Activated T-helper 2 cell treated with anti-CD3 and anti-CD28 coated beads, Interferon-gamma antibody, Interleukin-2, Interleukin-4, amounts not matched to agents 10 μg/mL and 5 μg/mL and 100 μg/mL, durations not matched to agents 14 hours and 24 hours and 36 hours (primary cell): ENCODE measurements at places on chromosomes 1 and 21. TPM values are rescaled to one million over a fixed set of nuclear protein-coding genes. Genes with fewer than 3 reads are reported as not detected.

Gene PCP4L1
- total RNA-seq, result not detected in 2 replicates

Gene APOBEC4
- total RNA-seq, result not detected in 2 replicates

Gene TNFSF4
- 1.1 and 1.3 TPM in 2 replicates for total RNA-seq

Gene PODN
- total RNA-seq, result not detected in 2 replicates

Gene PADI1
- not detected in 2 replicates for total RNA-seq

GRCh38 chr1:66478116-66478515, 55.8 kb upstream of the SGIP1 start:
- H3K36me3 ChIP-seq, result no peaks in the 10 kb centered on the region
- no peak overlapping the region for H3K27ac ChIP-seq
- H3K4me1 ChIP-seq, result no peaks in the 10 kb centered on the region
- DNase-seq, result no peak
- no peak overlapping the region for H3K4me3 ChIP-seq

- peaks cover 5% of the 10 kb centered on the region for H3K4me1 ChIP-seq
- no peak for DNase-seq
- no peaks in the 10 kb centered on the region for H3K27me3 ChIP-seq
- no peak overlapping the region for H3K4me3 ChIP-seq
These were observed 494.2 kb downstream of the KIF26B start for GRCh38 chr1:245648749-245649522.

DNA sequence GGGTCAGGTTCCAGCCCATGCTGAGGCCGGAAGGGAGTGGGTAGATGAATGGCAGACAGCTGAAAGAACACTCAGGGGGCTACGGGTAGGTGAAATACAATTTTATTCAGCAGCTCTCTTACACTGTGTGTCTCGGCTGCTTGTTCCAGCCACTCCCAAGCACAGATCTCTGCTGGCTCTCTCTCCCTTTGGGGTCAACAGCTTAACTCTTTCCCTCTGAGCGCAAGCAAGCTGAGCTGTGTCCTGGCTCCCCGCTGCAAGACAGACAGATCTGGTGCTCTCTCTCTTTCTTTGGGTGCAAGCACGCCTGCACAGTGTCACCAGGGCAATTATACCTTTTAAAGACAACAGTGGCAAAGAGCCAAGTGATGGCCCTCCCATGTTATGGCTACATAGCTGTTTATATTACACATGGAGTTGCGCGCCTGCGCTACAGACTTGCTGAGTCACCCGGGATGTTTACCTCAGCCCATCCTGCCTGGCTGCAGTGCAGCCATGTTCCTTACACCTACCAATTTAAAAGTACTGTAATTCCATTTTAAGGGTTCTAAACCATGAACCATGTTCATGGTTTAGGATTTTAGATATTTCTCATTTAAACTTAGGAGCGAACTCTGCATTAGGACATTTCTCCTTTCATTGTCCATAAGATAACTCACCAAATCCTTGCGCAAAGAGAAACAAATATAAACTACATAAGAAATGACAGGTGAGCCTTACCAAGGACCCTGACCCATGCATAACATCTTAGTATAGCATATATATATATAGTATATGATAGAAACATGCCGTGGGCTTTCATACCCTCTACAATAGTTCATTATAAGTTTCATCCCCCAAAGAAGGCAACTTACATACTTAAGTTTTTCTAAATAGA, 396.5 kb downstream of the SMYD3 start:
- H3K4me1 ChIP-seq, result peaks cover 9% of the 10 kb centered on the region
- DNase-seq, result no peak
- H3K36me3 ChIP-seq, result no peaks in the 10 kb centered on the region
- H3K4me3 ChIP-seq, result no peak overlapping the region
- H3K27ac ChIP-seq, result no peak overlapping the region
- no peaks in the 10 kb centered on the region for H3K27me3 ChIP-seq

- no peaks in the 10 kb centered on the region for H3K4me1 ChIP-seq
- H3K27ac ChIP-seq, result no peak overlapping the region
- H3K27me3 ChIP-seq, result no peaks in the 10 kb centered on the region
- no peak overlapping the region for H3K4me3 ChIP-seq
- DNase-seq, result no peak
These were observed 12.6 kb downstream of the COL6A1 start for GRCh38 chr21:45994086-45994661.

DNA sequence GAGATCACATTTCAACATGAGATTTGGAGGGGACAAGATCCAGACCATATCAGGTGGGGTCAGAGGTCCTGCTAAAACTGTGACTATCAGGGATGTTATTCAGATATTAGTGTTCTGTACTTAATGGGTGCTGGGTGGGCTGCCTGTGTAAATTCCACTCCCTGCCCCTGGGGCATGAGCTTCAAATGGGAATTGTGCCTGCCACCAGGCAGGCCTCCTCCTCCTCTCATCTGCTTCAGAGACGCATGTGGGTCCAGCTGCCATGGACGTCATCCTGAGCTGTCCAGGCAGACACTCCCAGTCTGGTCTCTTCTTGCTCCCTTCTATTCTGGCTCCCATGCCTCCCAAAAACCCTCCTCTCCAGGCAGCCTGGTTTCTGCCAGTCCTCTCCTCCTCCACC, 10.4 kb downstream of the QSOX1 start:
- no peak overlapping the region for H3K27ac ChIP-seq
- H3K36me3 ChIP-seq, result peaks cover 3% of the 10 kb centered on the region
- peaks cover 2% of the 10 kb centered on the region for H3K4me1 ChIP-seq
- H3K27me3 ChIP-seq, result no peaks in the 10 kb centered on the region
- DNase-seq, result no peak

DNA sequence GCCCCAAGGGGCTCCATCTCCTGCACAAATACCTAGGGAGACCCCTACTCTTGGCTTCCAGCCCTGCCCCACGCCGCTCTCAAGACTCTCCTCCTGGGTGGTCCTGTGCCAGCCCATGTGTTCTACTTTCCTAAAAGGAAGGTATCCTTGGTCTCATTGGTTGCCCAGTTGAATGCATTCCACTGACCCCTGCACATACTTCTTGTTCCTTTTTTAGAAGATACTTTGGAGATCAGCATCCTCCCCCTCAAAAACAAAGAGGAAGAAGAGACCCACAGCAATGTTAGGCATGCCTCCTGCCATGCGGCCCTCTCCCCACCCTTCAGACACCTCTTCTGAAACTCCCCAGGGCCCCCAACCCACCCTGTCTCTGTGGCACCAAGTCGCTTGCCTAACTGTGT, 4.1 kb downstream of the SLAMF9 start:
- H3K4me3 ChIP-seq, result no peak overlapping the region
- peaks cover 56% of the 10 kb centered on the region for H3K27me3 ChIP-seq
- H3K4me1 ChIP-seq, result peaks cover 2% of the 10 kb centered on the region
- H3K27ac ChIP-seq, result no peak overlapping the region
- DNase-seq, result no peak

- peaks cover 3% of the 10 kb centered on the region for H3K4me1 ChIP-seq
- no peak overlapping the region for H3K4me3 ChIP-seq
- no peak for DNase-seq
- peaks cover 40% of the 10 kb centered on the region for H3K27me3 ChIP-seq
- no peak overlapping the region for H3K27ac ChIP-seq
These were observed 113.7 kb downstream of the ZNF281 start for GRCh38 chr1:200296091-200296661.

GRCh38 chr1:43039228-43040055, 80.8 kb upstream of the SLC2A1 start:
- no peak overlapping the region for H3K27ac ChIP-seq
- H3K4me3 ChIP-seq, result no peak overlapping the region
- peaks cover 6% of the 10 kb centered on the region for H3K27me3 ChIP-seq
- H3K36me3 ChIP-seq, result no peaks in the 10 kb centered on the region
- no peak for DNase-seq
- peaks cover 6% of the 10 kb centered on the region for H3K4me1 ChIP-seq
